Stimulated activated naive CD4-positive, alpha-beta T cell (primary cell): ENCODE measurements at places on chromosomes 7 and 10.

DNA sequence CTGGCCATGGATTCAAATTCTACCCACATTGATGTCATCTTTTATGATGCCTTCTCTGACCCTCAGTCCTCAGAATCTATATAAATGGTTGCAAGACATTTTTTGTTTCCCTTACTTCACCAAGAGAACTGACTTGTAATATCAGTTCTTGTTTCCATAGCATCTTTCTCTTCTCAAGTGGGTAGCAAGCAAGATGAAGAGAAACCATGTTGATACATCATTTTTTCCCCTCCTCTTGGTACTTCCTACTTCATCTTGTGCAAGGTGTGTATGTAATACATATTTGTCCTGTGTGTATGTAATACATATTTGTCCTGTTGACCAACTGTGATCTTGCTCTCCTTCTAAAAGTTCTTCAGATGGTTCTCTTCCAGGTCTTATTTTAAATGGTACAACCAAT is 348.6 kb downstream of the PTEN start:
- no peak for DNase-seq

DNA sequence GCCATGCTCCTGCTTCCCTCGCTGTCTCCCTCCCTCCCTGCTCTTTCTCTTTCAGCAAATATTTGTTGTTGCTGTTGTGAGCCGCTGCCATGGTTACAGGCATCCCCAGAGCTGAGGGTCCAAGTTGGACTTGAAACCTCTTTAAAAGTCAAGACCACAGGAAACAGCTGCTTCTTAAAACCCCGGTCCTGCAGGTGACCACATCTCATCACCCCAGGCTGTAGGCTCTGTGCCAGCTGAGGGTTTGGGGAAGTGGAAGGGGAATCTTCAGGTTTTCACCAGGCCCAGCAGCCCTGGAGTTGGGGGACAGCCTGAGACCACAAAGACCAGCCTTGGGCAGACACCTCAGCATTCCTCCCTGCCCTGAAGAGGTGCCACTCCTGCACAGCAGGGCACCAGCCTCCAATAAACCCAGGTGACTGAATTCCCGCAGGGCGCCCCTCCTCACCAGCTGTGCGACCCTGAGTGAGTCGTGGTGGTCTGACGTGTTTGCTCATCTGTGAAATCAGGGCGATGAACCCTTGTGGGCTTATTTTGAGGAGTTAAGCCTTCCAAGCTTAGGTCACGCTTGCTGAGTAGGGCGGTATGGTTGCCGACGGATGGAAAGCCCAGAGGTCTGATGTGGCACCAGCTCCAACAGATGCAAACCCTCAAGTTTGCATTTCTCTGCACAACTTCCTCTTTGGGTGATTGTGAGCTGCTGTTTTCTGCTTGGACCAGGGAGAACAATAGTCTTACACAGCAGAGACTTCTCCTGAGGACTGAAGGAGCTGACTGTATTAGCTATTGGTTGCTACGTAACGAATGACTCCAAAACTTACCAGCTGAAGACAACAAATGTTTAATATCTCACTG is 24.8 kb downstream of the NPTX2 start:
- DNase-seq, result no peak

DNA sequence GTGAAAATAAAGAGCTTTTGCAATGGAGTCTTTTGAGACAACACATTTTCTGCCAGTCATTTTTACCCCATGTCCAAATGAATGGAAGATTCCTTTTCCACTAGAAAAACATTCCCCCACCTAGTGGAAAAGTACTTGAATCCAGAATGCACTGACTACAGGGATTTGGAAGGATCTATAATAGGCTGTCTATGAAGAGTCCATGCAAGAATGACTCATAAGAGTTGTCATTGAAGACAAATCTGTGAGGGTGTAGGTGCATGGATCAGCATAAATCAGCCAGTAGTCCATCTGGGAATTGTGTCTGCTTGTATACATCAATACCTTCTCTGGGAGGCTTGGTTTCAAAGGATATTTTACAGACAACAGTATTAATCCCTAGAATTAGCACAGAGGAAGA is 32.5 kb upstream of the TRUB1 start:
- no peak for DNase-seq

- no peak for DNase-seq
These were observed 87.9 kb upstream of the PTER start for GRCh38 chr10:16348891-16349290.

GRCh38 chr7:92707435-92707834 is 117.2 kb upstream of the FAM133B start:
- no peak for DNase-seq

- no peak for DNase-seq
These were observed 5.2 kb upstream of the GATA3 start for GRCh38 chr10:8049045-8049864.

DNA sequence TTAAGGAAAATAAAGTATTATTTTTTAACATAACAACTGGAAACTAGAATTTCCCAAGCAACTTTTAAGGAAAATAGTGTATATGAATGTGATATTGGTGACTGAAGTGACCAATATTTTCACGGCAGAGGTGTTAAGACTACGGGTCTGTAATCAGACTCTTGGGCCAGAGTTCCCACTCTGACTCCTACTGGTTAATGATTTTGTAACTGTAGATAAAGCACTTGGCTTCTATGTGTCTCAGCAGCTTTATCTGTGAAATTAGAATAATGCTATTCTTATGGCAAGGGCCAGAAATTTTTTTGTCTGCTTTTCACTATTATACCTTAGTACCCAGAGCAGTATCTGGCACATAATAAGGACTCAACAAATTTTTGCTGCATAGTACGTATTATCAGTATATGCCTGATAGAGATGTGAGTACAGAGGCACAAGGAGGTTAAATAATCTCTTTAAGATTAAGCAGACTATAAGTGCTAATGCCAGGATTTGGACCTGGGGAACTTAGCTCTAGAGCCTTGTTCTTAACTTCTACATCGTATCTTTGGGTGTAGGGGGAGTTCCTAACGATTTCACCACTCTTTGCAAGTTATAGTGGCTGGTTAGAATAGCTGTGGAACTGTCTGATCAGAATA is 186.1 kb upstream of the SLC26A5 start:
- DNase-seq, result no peak

DNA sequence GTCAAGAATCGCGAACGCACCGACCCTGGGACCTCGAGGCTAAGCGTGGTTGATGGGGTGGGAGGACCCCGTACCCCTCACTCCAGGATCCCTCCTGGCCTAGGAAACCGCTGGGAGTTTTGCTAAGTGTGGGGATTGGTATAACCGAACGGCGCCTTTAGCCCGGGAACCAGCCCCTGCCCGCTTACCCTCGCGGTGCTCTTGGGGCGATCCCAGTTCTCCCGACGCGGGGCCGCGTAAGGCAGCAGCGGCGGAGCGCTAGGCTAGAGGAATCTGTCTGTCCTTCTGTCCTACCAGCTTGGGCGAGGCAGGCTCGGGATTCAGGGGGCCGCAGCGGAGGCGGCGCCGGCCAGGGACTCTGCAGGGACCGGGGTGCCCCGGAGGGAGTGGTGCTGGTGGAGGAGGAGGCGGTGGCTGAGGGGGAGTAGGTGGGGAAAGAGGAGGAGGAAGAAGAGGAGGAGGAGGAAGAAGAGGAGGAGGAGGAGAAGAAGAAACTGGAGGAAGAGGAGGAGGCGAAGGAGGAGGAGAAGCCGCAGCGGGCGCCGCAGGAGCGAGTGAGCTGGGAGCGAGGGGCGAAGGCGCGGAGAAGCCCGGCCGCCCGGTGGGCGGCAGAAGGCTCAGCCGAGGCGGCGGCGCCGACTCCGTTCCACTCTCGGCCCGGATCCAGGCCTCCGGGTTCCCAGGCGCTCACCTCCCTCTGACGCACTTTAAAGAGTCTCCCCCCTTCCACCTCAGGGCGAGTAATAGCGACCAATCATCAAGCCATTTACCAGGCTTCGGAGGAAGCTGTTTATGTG is 439 bp upstream of the EMX2 start:
- DNase-seq, result no peak

- no peak for DNase-seq
These were observed 14.6 kb downstream of the LRRC17 start for GRCh38 chr7:102927312-102927933.

GRCh38 chr7:143384148-143384547 is 3.0 kb downstream of the ZYX start:
- DNase-seq, result no peak

DNA sequence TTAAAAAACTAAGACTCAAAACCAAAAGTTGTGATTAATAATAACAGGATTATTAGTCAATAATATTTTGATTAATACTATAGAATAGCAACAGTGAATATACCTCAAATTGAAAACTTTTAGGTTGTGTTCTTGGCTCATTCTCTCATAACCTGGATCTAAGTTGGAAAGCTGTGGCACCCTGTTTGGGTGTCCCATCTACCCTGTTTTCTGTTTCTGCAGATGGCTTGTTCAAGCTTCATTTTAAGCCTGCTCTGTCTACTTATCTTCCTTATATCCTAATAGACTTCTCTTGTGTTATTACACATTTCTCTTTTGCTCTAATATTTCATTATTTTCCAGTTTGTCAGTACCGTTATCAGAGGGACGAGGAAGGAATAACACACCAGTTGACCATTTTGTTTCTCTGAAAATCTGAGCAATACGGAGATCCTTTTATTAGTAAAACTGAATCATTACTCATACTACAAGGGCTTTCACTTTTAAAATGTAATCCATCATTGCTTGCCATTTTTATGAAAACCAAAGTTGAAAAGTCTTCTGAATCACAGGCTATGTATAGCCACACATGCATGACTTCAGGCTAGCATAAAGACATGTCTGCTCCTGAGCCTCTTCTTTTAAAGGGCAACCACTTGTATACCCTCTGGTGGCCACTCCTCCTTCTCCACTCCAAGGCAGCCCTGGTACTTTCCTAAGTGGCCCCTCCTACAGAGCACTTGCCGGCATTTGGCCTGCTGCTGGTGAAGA is 22.3 kb downstream of the COX15 start:
- no peak for DNase-seq

- no peak for DNase-seq
These were observed 202.2 kb downstream of the CACNA2D1 start for GRCh38 chr7:82241356-82241755.

DNA sequence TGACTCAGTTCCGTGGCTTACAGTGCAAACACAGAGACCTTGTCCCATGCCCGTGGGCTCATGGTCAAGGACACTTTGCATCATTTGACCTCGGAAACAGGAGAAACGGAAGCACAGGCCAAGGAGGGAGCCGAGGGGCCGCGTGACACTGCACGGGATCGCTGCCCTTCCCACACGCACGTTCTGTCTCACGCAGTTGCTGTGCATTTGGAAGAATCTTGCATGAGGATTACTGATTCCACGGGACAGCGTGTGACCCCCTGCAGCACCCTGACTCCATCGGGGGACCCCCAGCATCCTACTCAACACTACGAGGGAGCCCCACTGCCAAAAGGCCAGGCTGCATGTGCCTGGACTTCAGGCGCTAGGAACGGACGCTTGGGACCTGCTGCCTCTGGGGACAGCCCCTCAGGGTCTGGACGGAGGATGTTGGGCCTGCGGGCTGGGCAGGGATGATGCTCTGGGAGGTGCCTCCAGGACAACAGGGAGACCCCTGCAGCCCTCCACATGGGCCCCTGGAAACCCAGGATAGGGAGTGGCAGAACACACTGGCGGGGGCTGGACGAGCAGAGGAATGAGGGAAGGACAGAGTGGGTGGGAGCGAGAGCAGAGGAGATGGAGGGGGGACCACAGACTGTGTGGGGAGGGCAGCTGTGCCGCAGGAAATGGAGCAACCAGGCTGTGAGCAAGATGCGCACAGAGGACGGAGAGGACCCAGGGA is 222.2 kb downstream of the DNAJB6 start:
- DNase-seq, result no peak

DNA sequence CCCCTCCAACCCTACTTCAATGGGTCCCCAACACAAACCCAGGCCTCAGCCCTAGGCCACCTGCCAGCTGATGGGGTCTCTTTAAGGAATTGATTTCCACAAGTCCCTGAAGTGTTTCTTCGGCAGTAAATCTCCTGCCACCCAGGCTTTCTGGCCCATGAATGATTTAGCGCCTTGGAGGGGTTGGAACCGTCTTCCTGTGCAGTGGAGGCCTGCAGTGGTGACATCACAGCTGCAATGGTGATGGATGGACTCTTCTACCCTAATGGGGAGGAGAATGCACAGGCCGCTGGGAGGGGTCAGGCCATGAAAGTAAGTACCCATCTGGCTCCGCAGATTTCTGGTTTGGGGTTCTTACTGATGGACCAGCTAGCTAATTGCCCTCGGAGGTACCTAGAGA is 163.8 kb downstream of the UBE2H start:
- no peak for DNase-seq

- no peak for DNase-seq
These were observed 91.3 kb upstream of the NPY start for GRCh38 chr7:24192691-24193090.

DNA sequence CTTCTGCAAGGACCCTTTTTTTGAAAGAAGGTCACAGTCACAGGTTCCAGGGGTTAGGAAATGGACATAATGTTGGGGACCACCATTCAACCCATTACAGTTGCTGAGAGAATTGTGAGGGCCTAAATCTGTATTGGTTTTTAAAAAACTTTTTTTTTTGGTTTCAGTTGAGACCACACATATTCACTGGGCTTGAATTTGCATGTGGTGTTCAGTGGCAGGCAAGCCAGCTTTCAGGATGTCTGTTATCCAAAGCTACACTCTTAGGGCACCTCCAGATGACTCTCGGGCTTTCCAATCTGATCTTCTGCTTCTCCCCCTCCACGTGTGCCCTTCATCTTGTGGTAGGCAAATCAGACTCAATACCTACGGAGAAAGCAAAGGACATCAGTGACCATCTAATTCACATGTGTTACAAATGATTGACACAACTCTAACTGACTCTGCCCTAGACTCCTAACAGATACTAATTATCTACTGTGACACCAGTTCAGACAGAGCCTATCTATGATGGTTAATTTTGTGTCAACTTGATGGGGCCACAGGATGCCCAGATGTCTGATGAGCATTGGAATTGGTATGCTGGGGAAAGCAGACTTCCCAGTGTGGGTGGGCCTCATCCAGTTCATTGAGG is 93.3 kb upstream of the ELMO1 start:
- no peak for DNase-seq

DNA sequence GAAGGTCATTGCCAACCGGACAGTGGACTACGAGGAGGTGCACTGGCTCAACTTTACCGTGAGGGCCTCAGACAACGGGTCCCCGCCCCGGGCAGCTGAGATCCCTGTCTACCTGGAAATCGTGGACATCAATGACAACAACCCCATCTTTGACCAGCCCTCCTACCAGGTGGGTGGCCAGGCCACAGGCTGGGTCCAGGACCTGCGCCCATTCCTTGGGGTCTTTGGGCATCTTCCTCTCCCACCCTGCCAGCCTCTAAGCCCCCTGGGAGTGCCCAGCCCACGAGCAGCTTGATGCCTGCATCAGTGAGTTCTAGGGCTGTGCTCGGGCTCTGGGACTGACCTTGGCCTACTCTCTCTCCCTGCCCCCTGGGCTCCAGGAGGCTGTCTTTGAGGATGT is 25.8 kb upstream of the VSIR start:
- DNase-seq, result no peak

GRCh38 chr10:29751684-29752083 is 116.9 kb upstream of the SVIL start:
- DNase-seq, result no peak
